Naive thymus-derived CD4-positive, alpha-beta T cell (primary cell): ENCODE measurements at places on chromosomes 12 and 14.
A peak's percentile ranks its signal among the peaks of the same experiment; 100 is the strongest.

GRCh38 chr12:5177731-5178130 lies 134.1 kb downstream of the KCNA5 start:
- no peak for DNase-seq

DNA sequence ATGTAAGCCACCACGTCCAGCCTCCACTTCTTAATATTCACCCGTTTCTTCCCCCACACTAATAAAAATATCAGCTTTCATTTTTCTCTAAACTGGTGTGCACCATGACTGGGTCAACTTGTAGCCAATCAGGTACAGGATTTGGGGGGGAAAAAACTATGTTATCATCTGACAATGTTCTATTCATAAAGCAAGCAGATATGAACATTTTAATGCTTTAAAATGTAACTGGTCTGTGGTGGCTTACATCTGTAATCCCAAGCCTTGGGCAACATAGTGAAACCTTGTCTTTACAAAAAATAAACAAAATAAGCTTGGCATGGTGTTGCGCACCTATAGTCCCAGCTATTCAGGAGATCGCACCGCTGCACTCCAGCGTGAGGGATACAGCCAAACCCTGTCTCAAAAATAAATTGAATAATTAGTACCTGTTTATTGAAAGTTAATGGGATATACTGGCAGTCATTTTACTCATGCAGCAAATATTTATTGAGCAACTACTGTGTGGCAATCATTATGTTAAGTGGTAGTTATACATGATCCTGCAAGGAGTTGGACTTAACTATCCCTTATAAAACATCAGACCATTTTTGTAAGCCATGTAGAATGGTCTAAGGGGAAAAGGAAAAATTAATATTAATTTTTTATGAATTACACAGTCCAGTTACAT lies 15.3 kb upstream of the ITPR2 start:
- DNase-seq: no peak

DNA sequence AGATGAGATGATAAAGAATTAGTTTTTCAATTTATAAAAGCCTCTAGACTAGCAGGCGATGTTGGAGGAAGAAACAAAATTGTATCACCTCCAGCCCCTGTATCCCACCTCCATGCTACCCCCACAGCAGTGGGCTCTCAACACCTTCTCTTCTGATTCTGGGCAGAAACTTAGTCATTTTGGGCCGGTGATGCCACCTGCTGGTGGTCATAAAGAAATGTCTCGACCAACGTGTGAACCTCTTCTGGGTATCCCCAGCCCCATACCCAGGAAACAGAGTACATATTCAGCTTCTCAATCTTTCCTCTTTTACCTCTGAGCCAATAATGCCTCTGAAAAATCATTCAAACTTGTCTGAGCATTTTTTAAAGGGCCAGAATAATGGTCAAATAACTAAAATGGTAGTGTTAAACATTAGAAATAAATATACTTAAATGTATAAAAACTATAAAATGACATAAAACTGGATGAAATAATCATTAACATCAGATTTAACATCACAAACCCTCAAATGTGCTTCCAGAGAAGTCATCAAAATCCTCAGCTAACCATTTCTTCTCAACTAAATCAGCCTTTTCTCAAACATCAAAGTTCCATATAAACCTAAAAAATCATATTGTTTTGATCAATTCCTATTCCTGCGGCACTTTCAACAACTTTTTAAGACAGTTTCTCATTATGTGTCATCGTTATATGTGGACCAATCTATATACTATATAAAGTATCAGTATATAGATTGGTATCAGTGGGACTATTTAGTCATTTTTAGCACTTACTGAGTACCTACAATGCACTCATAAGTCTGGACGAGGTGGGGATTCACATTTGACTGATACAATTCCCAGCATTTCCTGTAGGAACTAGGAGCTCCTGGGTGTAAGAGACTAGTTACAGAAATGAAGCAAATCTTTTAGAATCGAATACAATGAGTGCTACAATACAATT lies 69.4 kb downstream of the ATXN2 start:
- DNase-seq: peak; percentile 65

GRCh38 chr14:21711360-21711961 lies 37.8 kb upstream of the OR4E1 start:
- DNase-seq: peak; percentile 25

DNA sequence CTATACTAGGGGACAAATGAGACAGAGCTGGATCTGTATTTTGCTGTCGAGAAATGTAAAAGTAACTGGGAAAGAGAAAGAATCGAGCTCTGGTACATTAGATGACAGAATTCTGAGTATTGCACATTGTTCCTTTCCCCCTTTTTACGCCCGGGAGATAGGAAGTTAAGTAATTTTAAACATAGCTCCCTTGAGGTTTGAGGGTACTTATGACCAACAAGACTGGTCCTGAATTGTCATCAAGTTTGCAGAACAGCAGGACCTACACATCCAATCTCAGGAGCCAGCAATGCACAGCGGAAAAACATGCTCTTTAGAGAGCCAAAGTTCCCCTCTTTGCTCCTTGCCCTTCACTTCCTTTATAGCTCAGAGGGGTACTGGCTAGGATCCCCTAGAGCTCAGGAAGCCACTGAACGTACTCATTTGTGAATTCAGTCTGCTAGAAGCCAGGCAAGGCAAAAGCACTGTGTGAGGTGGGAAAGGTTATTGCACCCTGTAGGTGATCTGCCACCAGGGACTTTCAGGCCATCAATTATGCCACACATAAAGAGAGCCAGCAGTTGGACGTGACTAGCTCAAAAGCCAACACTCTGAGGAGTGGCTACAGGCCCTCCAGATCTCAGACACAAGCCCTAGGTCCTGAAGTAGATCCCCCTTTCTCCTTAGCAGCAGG lies 333.8 kb downstream of the KCNH5 start:
- no peak for DNase-seq

DNA sequence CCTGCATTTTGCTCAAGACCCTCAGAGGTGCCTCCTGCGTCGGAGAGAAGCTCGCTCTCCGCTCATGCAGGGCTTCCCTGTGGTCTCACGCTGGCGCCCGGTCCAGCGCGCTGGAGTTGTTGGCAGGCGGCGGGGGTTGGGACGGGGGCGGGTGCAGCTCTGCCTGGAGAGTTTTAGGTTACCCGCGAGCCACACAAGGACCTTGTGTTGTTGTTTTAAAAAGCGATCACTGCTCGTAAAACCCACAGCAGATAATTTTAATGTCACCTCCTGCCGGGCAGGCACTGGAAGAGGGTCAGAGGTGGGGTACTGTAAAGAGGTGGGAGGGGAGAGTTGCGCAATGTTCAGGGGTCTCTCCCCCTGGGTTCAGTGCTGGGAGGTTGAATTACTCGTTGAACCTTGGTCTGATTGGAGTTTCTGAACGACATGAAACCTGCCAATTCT lies 850 bp downstream of the SMOC1 start:
- DNase-seq: no peak

DNA sequence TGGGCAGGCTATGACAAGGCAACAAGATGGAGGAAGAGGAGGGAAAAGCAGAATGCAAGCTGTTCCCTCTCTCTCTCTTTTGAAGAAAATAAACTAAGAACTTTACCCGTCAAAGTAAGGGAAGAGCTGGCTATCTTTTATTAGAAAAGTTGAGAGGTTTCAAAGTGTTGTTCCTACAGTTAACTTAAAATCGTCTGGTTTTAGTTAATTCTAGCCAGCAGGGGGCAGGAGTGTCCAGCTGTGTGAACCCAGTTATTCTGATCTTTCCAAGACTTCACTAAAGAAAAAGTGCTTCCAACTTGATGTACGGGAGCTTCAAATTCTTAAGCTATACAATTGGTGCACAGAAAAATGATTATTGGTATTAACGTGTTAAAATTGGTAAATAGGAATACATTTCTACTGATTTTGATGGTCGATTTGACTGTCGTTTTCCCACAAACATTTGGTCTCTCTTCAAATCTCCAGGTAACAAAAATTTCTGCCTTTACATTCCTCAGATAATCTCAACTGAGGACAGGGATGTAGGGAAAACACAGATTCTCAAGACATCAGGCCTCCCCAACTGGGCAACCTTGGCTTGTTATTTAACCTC lies 28.4 kb upstream of the MON2 start:
- no peak for DNase-seq

- DNase-seq: no peak
Measured at GRCh38 chr12:53196486-53196885, 10.6 kb downstream of the ITGB7 start.

GRCh38 chr12:3700861-3701260 lies 52.0 kb downstream of the CRACR2A start:
- no peak for DNase-seq

- no peak for DNase-seq
Measured at GRCh38 chr12:64900540-64900939, 76.1 kb downstream of the TBC1D30 start.

DNA sequence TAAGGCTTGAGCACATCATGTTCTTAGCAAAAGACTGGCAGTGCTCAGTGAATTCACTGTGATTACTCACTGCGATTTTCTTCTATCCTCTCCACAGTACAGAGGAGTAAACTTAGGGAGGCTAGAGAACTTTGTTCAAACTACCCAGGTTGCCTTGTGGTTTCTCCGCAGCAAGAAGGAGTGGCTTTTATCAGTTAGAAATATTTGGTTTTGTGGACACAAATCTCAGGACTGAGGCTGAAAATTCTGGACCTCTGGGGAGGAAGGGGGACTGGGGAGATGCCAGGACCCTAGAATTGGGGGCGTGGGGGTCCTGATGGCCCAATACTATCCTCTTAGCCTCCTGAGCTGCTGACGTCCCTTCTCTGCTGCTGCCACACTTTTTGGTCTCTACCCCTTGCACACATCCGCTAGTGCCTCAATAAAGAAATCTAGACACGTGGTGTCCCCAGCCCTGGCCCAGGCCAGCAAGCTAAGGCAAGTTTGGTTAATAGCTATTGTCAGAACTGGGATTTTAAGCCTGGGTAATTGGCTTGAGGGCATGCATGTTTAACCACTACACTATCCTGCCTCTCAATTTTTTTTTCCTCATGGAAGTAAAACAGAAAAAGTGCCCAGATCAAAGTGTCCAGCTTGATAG lies 842 bp downstream of the OAS2 start:
- peak; percentile 34 for DNase-seq

DNA sequence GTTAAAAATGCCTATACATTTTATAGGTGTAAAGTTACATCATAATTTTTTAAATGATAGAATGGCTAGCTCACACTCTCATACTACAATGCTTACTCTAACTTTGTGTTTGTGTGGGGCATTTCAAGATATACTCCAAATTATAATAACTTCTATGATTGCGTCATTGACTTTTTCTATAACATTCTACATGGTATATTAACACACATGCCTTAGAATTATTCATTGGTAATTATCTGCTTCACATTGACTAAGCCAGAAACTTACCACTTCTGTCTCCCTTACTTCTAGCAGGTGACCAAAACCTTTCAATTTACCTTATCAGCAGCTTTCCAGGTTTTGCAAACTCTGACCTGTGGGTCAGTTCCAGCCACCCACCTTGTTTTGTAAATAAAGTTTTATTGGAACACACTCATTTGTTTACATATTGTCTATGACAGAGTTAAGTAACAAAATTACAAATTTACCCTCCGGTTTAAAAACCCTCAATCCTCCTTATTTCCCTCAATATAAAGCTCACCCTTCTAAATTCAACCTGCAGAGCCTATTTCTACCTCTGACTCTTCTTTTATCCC lies 12.7 kb upstream of the FLRT2 start:
- no peak for DNase-seq

GRCh38 chr12:112496496-112496895 lies 77.7 kb downstream of the PTPN11 start:
- DNase-seq: no peak

DNA sequence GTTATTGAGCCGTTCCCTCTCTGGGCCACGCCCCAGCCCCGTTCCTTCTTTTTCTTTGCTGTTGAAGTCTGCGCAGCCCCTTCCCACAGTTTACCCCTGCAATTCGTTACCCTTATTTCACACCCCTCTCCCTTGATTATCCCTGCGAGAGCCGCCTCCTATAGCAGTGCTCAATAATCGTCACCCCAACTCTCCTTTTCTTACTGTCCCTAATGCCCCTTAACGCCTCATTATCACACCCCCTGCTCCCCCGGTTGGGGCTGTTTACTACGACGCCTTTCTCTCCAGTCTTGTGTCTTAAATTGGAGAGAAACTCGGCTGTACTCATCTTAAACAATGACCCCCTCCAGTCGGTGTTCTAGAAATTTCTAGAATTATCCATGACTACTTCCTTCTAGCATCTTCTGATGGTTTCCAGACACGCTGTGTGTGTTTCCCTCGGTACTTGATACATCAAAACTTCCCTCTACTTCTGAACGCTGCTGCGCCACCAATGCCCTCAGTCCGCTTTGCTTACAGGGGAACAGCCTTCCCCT lies 713 bp upstream of the FBXL14 start:
- peak; percentile 30 for DNase-seq

GRCh38 chr12:3684449-3685051 lies 68.4 kb downstream of the CRACR2A start:
- no peak for DNase-seq

GRCh38 chr14:63432228-63432627 lies 110.9 kb downstream of the PPP2R5E start:
- DNase-seq: no peak

DNA sequence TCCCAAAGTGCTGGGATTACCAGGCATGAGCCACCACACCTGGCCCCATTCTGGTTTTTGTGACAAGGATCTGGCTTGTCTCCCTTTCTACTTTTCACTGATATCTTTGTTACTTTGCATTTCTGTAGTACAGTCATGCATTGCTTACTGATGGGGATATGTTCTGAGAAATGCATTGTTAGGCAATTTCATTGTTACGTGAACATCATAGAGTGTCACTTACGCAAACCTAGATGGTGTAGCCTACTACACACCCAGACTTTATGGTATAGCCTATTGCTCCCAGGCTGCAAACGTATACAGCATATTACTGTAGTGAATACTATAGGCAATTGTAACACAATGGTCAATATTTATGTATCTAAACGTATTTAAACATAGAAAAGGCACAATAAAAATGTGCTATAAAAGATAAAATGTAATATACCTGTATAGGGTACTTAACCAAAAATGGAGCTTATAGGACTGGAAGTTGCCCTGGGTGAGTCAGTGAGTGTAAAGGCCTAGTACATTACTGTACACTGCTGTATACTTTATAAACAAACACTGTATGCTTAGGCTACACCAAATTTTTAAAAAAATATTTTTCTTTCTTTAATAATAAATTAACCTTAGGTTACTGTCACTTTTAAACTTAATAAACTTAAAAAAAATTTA lies 16.0 kb downstream of the MRPL42 start:
- DNase-seq: no peak

- DNase-seq: no peak
Measured at GRCh38 chr12:47997321-47997720, 7.0 kb downstream of the COL2A1 start.
